T-helper 22 cell (primary cell): ENCODE measurements at places on chromosomes 2 and 18.

GRCh38 chr2:2662847-2663356 is 331.8 kb upstream of the MYT1L start:
- no peak for DNase-seq

DNA sequence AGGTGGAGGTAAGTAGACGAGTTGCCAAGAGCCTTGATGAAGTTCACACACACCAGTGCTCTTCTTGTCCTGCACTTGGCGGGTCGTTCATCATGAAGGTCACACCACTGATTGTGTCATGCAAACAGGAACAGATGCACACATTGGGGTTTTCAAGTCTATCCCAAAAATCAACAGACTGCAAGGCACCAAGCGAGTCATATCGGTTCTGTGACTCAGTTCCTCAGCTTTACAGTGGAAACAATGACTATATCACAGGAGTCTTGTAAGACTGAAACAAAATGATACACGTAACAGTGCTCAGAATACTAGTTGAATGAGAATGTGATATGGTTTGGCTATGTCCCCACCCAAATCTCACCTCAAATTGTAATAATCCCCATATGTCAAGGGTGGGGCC is 526.9 kb upstream of the ID2 start:
- DNase-seq = no peak

GRCh38 chr2:128317181-128317898 is 1.3 kb downstream of the HS6ST1 start:
- no peak for DNase-seq

DNA sequence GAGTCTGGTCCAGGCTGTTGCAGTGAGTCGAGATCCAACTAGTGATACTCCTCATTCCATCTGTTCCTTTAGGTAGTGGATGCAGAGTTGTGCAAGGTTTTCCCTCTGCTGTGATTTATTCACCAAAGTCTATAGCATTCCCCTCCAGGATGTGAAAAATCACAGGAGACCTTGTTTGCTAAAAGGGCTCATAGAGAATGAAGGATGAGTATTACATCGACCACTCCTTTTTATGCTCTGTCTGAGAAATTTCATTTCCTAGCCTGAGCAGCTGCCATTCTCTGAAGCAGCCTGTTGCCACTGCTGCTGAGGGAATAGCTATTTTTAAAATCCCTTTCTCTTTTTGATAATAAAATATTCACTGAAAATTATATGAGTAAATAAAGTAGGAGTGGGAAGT is 134.1 kb upstream of the LRRTM1 start:
- no peak for DNase-seq

DNA sequence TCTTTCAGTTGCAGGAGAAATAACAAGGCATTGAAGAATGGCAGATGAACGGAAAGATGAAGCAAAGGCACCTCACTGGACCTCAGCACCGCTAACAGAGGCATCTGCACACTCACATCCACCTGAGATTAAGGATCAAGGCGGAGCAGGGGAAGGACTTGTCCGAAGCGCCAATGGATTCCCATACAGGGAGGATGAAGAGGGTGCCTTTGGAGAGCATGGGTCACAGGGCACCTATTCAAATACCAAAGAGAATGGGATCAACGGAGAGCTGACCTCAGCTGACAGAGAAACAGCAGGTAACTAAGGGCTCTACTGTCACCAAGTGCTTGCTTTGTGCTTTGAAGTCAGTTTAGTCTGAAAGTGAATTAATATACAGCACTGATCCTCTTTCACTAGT is 118.5 kb upstream of the UNC80 start:
- no peak for DNase-seq

DNA sequence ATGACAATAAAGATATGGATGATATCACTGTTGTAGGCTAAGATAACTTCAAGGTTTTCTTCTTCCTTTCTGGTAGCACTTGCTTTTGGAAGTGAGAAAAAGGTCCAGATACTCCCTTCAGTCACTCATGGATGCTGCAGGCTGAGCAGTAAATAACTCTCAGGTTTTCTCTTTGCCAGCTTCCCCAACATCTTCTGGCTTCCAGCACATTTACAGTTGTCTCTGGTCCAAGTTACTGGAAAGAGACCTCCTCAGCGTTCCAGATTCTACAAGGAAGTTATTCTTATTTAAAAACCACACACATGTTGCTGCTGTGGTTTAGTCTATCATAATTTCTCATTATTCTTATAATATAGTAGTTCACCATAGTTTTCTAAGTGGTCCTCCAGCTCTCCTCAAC is 383.4 kb downstream of the PLCL1 start:
- no peak for DNase-seq

GRCh38 chr2:30311711-30312110 is 80.4 kb downstream of the LBH start:
- no peak for DNase-seq

DNA sequence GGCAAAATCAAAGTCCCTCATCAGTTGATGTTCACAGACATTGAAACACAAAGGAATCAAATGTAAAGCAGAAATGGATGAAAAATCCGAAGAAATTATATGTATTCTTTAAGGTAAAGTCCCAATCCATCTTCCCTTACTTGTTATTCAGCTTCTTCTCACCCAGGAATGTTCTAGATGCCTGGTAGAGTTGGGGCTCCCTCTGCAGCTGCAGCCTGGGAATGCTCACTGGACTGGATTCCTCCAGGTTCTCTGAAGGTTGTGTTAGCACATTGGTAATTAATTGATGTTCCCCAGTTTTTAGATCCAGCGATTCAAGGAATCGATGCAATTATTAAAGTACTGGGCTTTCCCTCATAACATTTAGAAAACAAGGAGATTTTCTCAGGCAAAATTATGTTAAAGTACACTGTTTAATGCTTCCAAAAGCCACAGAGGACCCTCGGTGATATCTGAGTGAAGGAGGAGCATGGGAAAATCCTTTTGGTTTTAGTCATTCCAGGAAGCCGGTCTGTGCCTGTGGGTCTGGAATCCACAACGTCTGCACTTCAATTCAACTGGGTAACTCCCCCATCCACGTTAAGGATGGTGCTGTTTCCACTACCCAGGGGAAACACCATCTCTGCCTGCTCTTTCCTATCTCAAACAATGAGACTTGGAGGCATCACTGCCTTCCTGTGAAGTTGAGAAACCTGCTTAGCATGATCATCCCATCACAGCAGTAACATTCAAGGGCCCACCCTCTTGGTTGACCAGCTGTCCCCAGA is 22.0 kb downstream of the NTSR2 start:
- DNase-seq = no peak

DNA sequence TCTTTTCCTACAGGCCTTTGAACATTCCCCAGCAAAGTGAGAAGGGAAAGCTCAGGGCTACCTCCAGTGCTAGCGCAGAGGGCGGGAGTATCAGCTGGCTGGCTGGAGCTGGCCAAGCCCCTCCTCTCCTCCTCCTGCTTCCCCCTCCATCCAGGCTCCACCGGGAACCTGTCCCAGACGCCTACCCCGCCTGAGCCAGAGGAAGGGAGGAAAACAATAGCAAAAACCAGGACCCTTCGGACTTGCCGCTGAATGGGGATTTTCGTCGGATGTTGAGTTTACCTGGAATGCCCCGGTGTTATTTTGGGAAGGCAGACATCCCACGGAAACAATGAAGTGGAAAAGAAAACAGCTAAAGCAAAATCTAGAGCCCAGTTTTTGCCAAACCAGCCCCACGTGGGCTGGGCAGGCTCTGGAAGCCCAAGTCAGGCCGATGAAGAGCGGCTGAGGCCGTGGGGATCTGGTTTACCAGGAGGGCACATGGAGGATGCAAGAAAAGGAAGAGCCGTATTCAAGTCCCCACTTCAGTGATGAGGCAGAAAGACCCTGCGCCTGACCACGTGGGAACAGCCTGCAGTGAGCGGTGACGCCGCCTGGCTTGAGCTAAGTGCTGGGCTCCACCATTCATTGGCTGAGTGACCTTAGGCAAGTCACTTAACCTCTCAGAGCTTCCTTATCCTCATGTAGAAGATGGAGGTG is 100.4 kb upstream of the LCLAT1 start:
- DNase-seq = no peak

GRCh38 chr2:205800224-205800623 is 117.9 kb downstream of the NRP2 start:
- no peak for DNase-seq
